ENCODE measurements at places on chromosomes 4 and X.

DNA sequence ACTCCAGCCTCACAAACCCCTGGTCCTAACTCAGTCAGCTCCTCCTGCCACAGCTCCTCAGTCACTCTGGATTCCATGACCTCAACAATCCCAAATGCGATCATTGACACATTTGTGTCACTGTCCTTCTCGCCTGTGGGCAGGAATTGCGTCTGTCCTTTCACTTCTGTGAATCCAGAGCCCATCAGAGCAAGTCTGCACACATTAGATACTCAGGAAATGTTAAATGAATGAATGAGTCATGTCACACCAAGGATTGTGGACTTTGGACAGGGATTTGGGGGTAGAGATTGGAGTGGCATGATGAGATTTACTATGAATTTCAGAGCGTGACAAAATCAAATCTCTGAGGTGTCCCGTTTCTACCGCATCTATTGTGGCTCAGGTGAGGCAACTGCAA is 11.8 kb upstream of the CLDN24 start:
- no peak for DNase-seq

DNA sequence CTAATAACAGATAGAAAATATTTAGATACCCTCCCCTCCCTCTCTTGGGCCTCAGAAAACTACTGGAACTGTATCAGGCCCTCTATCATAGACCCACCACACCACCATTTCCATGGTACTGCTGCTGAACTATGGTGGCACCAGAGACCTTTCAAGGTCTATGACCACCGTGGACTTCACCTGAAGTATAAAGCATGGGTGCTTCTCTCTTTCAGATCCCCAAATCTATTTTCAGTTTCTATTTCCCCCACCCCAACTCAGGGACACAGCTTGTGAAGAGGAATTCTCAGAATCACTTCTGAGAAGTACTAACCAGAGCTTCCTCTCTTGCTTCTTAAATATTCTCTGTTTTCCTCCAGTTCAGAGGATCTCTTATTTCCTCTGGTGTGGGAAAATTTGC is 840.8 kb upstream of the HTR2C start:
- no peak for DNase-seq

DNA sequence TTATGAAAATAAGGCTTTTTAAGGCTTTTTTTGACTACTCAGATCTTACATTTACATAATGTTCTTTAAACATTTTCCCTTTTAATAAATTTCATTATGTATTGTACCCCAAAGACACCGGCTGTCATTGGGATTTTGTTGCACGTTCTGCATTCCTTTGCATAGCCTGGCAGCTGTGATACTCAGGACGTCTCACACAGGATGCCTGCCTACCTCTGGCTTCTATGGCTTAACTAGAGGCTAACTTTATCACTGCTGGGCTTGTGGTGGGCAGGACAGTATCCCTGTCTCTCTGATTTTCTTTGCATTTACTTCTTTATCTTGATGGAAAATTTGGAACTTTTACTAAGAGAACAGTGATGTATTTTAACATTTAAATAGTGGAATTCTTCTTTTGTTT is 147.8 kb downstream of the BMPR1B start:
- DNase-seq: no peak

- no peak for DNase-seq
These were observed 5.3 kb downstream of the GAGE10 start for GRCh38 chrX:49308604-49309269.
